GM23248 (cell line): ENCODE measurements at places on chromosomes 16 and 17. TPM values are rescaled to one million over a fixed set of nuclear protein-coding genes. Genes with fewer than 3 reads are reported as not detected.

OR1F1 gene
- polyA plus RNA-seq = not detected in 2 replicates

DNA sequence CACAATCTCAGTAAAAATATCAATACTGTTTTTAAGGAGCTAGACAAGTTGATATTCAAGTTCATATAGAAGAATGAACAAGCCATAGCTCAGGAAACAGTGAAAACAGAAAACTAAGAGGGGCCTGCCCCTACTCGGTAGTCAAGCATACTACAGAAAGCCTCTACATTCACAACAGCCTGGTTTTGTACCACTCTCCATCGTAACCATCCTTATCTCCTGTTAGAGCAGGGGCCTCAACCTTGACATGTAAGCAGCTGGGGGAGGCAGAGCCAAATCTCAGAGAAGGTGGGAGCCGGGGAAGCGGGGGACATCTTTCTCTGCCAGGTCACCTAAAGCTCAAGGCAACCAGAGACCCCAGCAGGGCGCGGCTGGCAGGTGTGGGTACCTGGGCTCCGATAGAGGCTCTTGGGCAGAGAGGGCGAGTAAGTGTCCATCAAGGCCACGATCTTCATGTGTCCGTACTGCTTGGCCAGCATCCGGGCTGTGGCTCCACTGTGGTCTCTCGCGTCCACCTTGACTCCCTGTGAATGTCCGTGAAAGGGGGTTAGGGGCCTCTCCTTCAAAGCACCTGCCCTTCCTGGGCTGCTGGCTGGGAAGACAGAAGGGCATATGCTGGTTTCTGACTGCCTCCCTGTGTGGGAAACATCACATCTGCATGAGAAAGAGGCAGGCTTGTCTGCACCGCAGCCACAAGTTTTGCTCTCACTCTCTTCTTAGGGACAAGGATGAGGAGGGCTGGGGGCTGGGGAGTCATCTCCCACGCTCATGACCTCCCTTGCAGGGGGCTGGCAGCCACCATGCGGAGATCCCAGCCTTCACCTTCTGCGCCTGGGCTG lies 20.2 kb downstream of the ANKS3 start:
- H3K27ac ChIP-seq = no peak overlapping the region
- no peaks in the 10 kb centered on the region; the same call in 1 of the 2 replicates for H3K36me3 ChIP-seq
- no peak for DNase-seq
- H3K27me3 ChIP-seq = no peaks in the 10 kb centered on the region
- no peaks in the 10 kb centered on the region for H3K4me1 ChIP-seq
- H3K4me3 ChIP-seq = no peak overlapping the region

GRCh38 chr17:44916781-44917241 lies 1.5 kb upstream of the GFAP start:
- no peak overlapping the region for H3K27ac ChIP-seq
- peak; percentile 71 for DNase-seq
- H3K4me1 ChIP-seq = peaks cover 13% of the 10 kb centered on the region
- H3K27me3 ChIP-seq = no peaks in the 10 kb centered on the region

GRCh38 chr16:70730944-70731343 lies 45.1 kb upstream of the MTSS2 start:
- no peak overlapping the region for H3K4me3 ChIP-seq
- H3K36me3 ChIP-seq = no peaks in the 10 kb centered on the region; the same call in 1 of the 2 replicates
- no peak for DNase-seq
- peaks cover 14% of the 10 kb centered on the region for H3K4me1 ChIP-seq
- no peak overlapping the region for H3K27ac ChIP-seq

- H3K27ac ChIP-seq = no peak overlapping the region
- DNase-seq = no peak
- H3K27me3 ChIP-seq = no peaks in the 10 kb centered on the region
- no peaks in the 10 kb centered on the region for H3K36me3 ChIP-seq
These were observed 22.6 kb upstream of the EFCAB13 start for GRCh38 chr17:47301161-47301560.
